ENCODE measurements at places on chromosomes 1 and 21. TPM values are rescaled to one million over a fixed set of nuclear protein-coding genes. Genes with fewer than 3 reads are reported as not detected.

LCE2A gene
- total RNA-seq, result not detected

AK4 gene
- 4.6 TPM for total RNA-seq

HCN3 gene
- total RNA-seq, result 2.6 TPM

PLEKHA6 gene
- total RNA-seq, result 7.1 TPM

FNBP1L gene
- total RNA-seq, result 50.0 TPM

UBASH3A gene
- total RNA-seq, result 1.5 TPM

DIPK1A gene
- total RNA-seq, result 4.6 TPM

FAAH gene
- total RNA-seq, result 30.9 TPM

OR2M2 gene
- total RNA-seq, result not detected

SDE2 gene
- total RNA-seq, result 21.8 TPM

DNA sequence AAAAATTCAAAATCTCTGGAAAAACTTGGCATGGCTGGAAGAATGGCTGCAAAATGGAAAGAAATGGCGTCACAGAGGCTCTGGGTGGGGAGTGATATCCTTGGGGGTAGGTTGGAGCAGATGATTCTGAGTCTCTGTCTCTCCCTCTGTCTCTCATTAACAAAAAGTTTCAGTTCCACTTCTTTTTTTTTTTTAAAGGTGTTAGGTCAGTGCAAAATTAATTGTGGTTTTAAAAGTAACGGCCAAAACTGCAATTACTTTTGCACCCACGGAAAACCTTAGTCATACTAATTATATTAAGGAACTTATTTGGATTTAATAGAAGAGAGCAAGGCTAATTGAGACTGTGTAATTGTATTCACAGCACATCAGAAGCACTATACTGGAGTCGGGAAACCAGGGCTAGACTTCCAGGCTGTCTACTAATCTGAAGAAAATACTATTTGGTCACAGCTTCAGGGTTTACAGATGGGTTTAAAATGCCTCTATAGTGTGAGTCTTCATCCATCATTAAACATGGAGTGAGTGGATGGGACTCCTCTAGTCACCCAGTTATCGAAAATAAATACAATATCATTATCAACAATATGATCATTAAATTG is 289.1 kb upstream of the PLD5 start:
- H3K4me3 ChIP-seq, result no peak overlapping the region
- H3K4me1 ChIP-seq, result no peaks in the 10 kb centered on the region
- H3K27me3 ChIP-seq, result no peaks in the 10 kb centered on the region
- no peak for DNase-seq
- H3K36me3 ChIP-seq, result no peaks in the 10 kb centered on the region
- H3K27ac ChIP-seq, result no peak overlapping the region

GRCh38 chr1:220786057-220786336 is 716 bp upstream of the MTARC1 start:
- H3K4me1 ChIP-seq, result peaks cover 26% of the 10 kb centered on the region
- H3K36me3 ChIP-seq, result peaks cover 33% of the 10 kb centered on the region
- peak overlapping the region; percentile 60 for H3K27ac ChIP-seq
- peak overlapping the region; percentile 49 for H3K4me3 ChIP-seq

GRCh38 chr1:218494449-218494852 is 149.3 kb downstream of the TGFB2 start:
- H3K4me1 ChIP-seq, result peaks cover 6% of the 10 kb centered on the region
- no peak overlapping the region for H3K27ac ChIP-seq
- DNase-seq, result no peak
- no peaks in the 10 kb centered on the region for H3K36me3 ChIP-seq
- no peaks in the 10 kb centered on the region for H3K27me3 ChIP-seq

GRCh38 chr1:181013144-181013543 is 9.5 kb downstream of the STX6 start:
- peaks cover 75% of the 10 kb centered on the region for H3K4me1 ChIP-seq
- no peak overlapping the region for H3K27ac ChIP-seq
- peaks cover 6% of the 10 kb centered on the region for H3K36me3 ChIP-seq
- H3K27me3 ChIP-seq, result no peaks in the 10 kb centered on the region
- DNase-seq, result no peak
- no peak overlapping the region for H3K4me3 ChIP-seq

DNA sequence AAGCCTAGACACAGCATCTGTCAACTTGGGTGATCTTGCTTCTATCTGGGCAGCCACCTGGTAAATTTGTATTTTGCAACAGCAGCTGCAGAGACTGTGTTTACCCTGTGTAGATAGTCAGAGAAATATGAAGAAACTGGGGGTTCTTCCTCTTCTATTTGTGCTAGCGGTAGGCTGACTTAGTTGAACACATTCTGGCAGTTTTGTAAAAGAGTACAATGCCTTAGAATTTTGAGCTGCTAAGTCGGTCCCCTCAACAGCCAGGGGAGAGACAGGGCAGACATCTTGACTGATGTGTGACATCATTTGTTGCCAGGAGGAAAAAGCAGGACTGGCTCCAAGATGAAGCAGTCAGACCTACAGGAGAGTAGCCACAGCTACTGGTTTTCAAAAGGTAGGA is 53.7 kb downstream of the KCNJ6 start:
- no peaks in the 10 kb centered on the region for H3K27me3 ChIP-seq
- no peaks in the 10 kb centered on the region for H3K4me1 ChIP-seq
- no peak for DNase-seq
- no peak overlapping the region for H3K4me3 ChIP-seq

GRCh38 chr1:7473223-7474142 is 297.6 kb upstream of the VAMP3 start:
- no peak overlapping the region for H3K27ac ChIP-seq
- H3K27me3 ChIP-seq, result no peaks in the 10 kb centered on the region
- H3K36me3 ChIP-seq, result no peaks in the 10 kb centered on the region
- H3K4me3 ChIP-seq, result no peak overlapping the region
- DNase-seq, result peak; percentile 78

- H3K27ac ChIP-seq, result no peak overlapping the region
- no peaks in the 10 kb centered on the region for H3K36me3 ChIP-seq
- H3K4me1 ChIP-seq, result no peaks in the 10 kb centered on the region
- H3K27me3 ChIP-seq, result no peaks in the 10 kb centered on the region
- H3K4me3 ChIP-seq, result no peak overlapping the region
- no peak for DNase-seq
Observed at GRCh38 chr1:159554696-159555095, 18.9 kb upstream of the OR10J5 start.

DNA sequence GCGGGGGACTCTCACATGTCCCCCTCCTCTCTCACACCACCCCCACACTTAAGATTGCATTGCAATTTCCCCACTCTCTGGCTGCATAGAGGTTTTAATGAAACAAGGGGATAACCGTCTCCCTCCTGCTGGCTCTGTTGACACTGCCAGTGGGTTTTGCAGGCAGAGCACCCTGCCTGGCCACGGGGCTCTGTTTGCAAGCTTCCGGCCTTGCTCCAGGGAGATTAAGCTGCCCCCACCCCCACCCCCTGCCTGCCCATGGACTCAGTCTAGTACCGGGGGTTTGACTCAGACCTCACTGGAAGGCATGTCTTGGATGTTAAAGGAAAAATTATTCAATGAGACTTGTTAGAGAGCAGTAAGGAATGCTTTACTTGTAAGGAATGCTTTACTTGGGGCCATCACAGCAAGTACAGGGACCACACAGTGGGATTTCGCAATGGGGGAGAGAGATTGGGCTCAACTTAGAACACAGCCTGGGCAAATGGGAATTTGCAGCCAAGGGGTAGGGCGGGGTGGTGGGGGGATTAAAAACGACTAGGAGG is 101.0 kb downstream of the AJAP1 start:
- no peak for DNase-seq
- H3K36me3 ChIP-seq, result no peaks in the 10 kb centered on the region
- H3K27me3 ChIP-seq, result no peaks in the 10 kb centered on the region
- no peak overlapping the region for H3K27ac ChIP-seq
- H3K4me3 ChIP-seq, result no peak overlapping the region
- H3K4me1 ChIP-seq, result no peaks in the 10 kb centered on the region

DNA sequence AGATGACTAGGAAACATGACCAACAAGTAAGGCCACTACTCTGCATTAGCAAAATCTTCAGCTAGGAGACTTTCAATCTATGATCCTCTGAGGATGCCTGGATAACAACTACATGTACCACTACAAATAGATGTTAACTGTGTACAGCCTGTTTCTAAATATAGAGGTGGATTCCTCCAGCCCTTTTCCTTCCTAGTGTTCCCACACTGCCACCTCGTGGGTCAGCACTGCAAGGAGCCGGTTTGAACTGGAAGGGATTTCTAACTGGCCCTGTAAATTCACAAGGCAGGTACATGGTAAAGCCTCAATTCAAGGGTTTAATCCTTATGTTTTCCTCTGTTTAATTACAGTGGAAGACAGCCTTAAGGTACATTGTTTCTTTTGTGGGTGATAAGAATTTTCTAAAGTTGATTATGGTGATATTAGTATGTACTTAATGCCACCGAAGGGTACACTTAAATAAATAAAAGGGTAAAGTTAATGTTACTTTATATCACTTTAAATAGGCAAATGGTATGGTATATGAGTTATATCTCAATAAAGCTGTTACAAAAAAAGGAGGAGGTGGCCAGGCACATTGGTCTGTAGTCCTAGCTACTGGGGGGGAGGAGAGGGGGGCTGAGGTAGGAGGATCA is 14.4 kb downstream of the SMYD3 start:
- H3K36me3 ChIP-seq, result no peaks in the 10 kb centered on the region
- no peaks in the 10 kb centered on the region for H3K4me1 ChIP-seq
- no peak overlapping the region for H3K4me3 ChIP-seq
- H3K27me3 ChIP-seq, result no peaks in the 10 kb centered on the region

DNA sequence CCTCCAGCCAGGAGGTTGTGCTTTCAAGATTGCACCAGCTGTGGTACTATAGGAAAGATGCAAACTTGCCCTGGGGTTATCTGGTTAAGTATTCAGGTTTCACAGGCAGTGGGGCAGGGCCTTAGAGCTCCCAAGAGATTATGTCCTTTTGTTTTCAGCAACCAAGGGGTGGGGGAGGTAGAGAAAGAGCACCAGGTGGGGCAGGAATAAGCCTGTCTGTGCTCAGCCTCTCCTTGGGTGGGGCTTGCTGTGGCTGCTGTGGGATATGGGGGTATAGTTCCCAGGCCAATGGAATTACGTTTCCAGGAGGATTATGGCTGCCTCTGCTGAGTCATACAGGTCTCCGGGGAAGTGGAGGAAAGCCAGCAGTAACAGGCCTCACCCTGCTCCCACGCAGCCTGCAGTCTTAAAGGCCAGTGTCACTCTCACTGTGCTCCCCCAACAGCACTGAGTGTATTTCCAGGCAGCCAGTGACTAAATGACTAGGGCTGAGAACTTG is 508.6 kb downstream of the RWDD3 start:
- H3K27me3 ChIP-seq, result no peaks in the 10 kb centered on the region
- H3K4me1 ChIP-seq, result no peaks in the 10 kb centered on the region
- DNase-seq, result no peak
- no peak overlapping the region for H3K4me3 ChIP-seq

DNA sequence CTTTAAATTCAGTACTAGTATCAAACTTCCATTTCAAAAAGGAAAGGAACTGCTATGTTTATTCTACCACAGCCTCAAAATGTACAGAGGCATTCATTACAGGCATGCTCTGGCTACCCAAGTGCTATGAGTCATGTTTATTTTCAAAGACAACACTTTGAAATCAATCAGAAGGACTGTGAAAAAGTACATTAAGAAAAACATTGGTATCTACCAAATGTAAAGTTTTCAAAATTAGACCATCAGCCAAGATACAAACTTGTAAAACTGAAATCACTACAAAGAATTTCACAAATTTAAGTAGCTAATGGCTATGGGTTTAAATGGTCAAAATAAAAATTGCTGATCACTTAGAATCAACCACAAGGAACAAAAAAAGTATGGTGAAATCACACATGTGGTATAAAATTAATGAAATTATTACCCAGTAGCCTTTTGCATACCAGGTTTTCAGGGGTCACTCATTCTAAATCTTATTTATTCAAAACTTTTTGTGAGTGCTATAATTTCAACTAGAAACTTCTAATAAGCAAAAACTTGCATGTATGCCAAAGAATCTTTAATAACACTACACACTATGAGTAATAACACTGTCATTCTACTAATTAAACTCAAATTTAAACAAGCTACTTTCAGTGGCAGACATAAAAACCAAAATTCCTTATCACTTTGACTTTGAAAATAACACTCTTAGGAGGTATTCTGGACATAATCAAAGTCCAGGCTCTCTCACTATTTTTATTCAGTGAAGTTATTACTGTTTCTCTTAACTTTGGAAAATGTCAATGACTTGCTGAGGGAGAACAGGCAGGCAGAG is 49.2 kb downstream of the ENAH start:
- H3K4me1 ChIP-seq, result no peaks in the 10 kb centered on the region
- H3K27me3 ChIP-seq, result no peaks in the 10 kb centered on the region
- no peak for DNase-seq
- no peaks in the 10 kb centered on the region for H3K36me3 ChIP-seq

GRCh38 chr1:60809204-60809980 is 273.0 kb upstream of the NFIA start:
- no peaks in the 10 kb centered on the region for H3K36me3 ChIP-seq
- no peak for DNase-seq
- H3K27me3 ChIP-seq, result no peaks in the 10 kb centered on the region

GRCh38 chr1:18724801-18725200 is 94.2 kb downstream of the PAX7 start:
- H3K4me3 ChIP-seq, result no peak overlapping the region
- peaks cover 73% of the 10 kb centered on the region for H3K27me3 ChIP-seq

- no peaks in the 10 kb centered on the region for H3K27me3 ChIP-seq
- H3K27ac ChIP-seq, result no peak overlapping the region
- no peaks in the 10 kb centered on the region for H3K4me1 ChIP-seq
- DNase-seq, result no peak
- H3K4me3 ChIP-seq, result no peak overlapping the region
Observed at GRCh38 chr1:111154021-111154999, 14.3 kb downstream of the CEPT1 start.

- no peak overlapping the region for H3K4me3 ChIP-seq
- no peak for DNase-seq
- H3K27ac ChIP-seq, result no peak overlapping the region
- no peaks in the 10 kb centered on the region for H3K4me1 ChIP-seq
Observed at GRCh38 chr1:193434319-193434718, 247.9 kb upstream of the B3GALT2 start.

- no peaks in the 10 kb centered on the region for H3K27me3 ChIP-seq
- peaks cover 19% of the 10 kb centered on the region for H3K4me1 ChIP-seq
- no peak overlapping the region for H3K4me3 ChIP-seq
- no peak overlapping the region for H3K27ac ChIP-seq
- H3K36me3 ChIP-seq, result peaks cover 10% of the 10 kb centered on the region
Observed at GRCh38 chr1:232965124-232965911, 14.9 kb downstream of the NTPCR start.

DNA sequence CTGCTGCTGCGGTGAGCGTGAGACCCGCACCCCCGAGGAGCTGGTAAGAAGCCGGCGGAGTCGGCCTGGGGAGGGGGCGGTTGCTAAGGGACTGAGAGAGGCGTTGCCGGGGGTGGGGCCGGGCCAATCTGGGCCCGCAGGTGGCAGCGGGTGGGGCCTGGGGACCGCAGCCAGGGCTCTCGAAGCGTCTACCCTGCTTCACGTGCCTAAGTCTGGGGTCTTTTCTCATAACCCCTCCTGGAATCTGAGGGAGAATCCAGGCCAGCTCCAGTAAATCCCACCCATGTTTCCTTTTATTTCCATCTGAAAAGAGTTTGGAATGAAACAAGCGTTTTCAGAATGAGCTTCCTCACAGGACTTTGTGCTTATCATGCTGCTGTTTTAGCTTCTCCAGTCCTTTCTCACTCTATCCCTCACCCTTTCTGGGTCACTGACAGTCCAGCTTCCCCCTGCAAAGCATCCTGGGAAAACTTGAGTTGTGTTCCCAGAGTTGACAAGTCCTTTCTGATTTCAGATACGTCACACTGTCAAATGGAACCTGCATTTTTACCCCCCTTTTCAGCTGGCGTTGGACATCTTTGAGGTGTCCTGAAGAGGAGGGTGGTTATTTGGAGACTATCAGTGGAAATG is 431 bp downstream of the CLCN6 start:
- H3K27ac ChIP-seq, result peak overlapping the region; percentile 98
- H3K4me3 ChIP-seq, result peak overlapping the region; percentile 94
- H3K36me3 ChIP-seq, result peaks cover 26% of the 10 kb centered on the region
- H3K4me1 ChIP-seq, result peaks cover 49% of the 10 kb centered on the region

- peaks cover 13% of the 10 kb centered on the region for H3K4me1 ChIP-seq
- peaks cover 59% of the 10 kb centered on the region for H3K36me3 ChIP-seq
- no peak overlapping the region for H3K4me3 ChIP-seq
- no peaks in the 10 kb centered on the region for H3K27me3 ChIP-seq
Observed at GRCh38 chr1:38025233-38025632, 12.7 kb downstream of the UTP11 start.
